ENCODE measurements at places on chromosomes 3 and 15. TPM values are rescaled to one million over a fixed set of nuclear protein-coding genes. Genes with fewer than 3 reads are reported as not detected.

TNIK gene
- 54.3 TPM for total RNA-seq

PTH1R gene
- total RNA-seq: not detected

LDHAL6B gene
- total RNA-seq: not detected

PSMA4 gene
- 249 TPM for total RNA-seq

MASP1 gene
- 0.36 TPM for total RNA-seq

CELF6 gene
- total RNA-seq: not detected

GOLGA6L4 gene
- 1.0 TPM for total RNA-seq

POLR2H gene
- 87.9 TPM for total RNA-seq

GOLGA8G gene
- total RNA-seq: not detected

CLDN1 gene
- 4.5 TPM for total RNA-seq

AMOTL2 gene
- total RNA-seq: 35.0 TPM

GOLGA8T gene
- total RNA-seq: not detected

RTP2 gene
- total RNA-seq: not detected

SAMMSON gene
- under 0.01 TPM for total RNA-seq

LRRC2 gene
- 8.7 TPM for total RNA-seq

GOLGA8M gene
- not detected for total RNA-seq

TTLL13 gene
- not detected for total RNA-seq

ACAN gene
- total RNA-seq: not detected

PARP16 gene
- 2.9 TPM for total RNA-seq

CKMT1B gene
- total RNA-seq: not detected

P2RY14 gene
- not detected for total RNA-seq

TNFAIP8L3 gene
- not detected for total RNA-seq

HTR3E gene
- total RNA-seq: not detected

ZBTB47 gene
- total RNA-seq: 14.3 TPM

SLC15A2 gene
- 0.73 TPM for total RNA-seq

GOLGA8J gene
- under 0.01 TPM for total RNA-seq

PP2D1 gene
- total RNA-seq: not detected

EPHA3 gene
- 0.33 TPM for total RNA-seq

GUCA1C gene
- not detected for total RNA-seq

SNTN gene
- not detected for total RNA-seq

ATP2C1 gene
- total RNA-seq: 82.5 TPM

TXNRD3 gene
- total RNA-seq: 17.8 TPM

FBXO40 gene
- total RNA-seq: not detected

LEKR1 gene
- 0.69 TPM for total RNA-seq

SNX22 gene
- not detected for total RNA-seq

TMC3 gene
- not detected for total RNA-seq

ACP3 gene
- total RNA-seq: 0.36 TPM

A4GNT gene
- not detected for total RNA-seq

LMAN1L gene
- total RNA-seq: 0.15 TPM

ANKRD34C gene
- total RNA-seq: not detected

PLAAT1 gene
- total RNA-seq: 0.33 TPM

PLSCR5 gene
- total RNA-seq: not detected

Data from melanocyte of skin (primary cell).